ENCODE measurements at places on chromosomes 13 and 19. TPM values are rescaled to one million over a fixed set of nuclear protein-coding genes. Genes with fewer than 3 reads are reported as not detected.

DNA sequence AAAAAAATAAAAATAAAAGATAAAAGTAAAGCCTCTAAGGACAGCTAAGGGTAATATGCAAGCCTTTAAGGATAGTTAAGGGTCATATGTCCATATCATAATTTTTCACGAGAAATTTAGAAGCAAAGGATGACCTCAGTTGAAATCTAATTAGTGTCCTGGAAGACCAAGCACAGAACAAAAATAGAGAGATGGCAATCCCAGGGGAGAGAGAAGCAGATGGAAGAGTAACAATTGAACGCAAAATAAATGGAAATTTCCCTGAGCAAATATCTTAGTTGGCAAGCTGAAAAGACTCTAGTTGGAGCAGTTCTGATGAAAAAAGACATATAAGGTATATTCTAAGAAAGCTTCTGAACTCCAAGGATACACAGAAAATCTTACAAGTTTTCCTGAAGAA is 275.4 kb downstream of the NALCN start:
- H3K4me3 ChIP-seq = no peak overlapping the region
- no peaks in the 10 kb centered on the region for H3K4me1 ChIP-seq
- H3K27me3 ChIP-seq = no peaks in the 10 kb centered on the region
- no peak overlapping the region for H3K27ac ChIP-seq
- DNase-seq = no peak

KLK3 gene
- total RNA-seq = not detected

RABAC1 gene
- 206 TPM for total RNA-seq

- H3K4me1 ChIP-seq = no peaks in the 10 kb centered on the region
- no peaks in the 10 kb centered on the region for H3K27me3 ChIP-seq
- H3K36me3 ChIP-seq = no peaks in the 10 kb centered on the region
- H3K27ac ChIP-seq = no peak overlapping the region
Observed at GRCh38 chr19:19418555-19419260, 13.2 kb downstream of the GATAD2A start.

EFNA2 gene
- not detected for total RNA-seq

DNA sequence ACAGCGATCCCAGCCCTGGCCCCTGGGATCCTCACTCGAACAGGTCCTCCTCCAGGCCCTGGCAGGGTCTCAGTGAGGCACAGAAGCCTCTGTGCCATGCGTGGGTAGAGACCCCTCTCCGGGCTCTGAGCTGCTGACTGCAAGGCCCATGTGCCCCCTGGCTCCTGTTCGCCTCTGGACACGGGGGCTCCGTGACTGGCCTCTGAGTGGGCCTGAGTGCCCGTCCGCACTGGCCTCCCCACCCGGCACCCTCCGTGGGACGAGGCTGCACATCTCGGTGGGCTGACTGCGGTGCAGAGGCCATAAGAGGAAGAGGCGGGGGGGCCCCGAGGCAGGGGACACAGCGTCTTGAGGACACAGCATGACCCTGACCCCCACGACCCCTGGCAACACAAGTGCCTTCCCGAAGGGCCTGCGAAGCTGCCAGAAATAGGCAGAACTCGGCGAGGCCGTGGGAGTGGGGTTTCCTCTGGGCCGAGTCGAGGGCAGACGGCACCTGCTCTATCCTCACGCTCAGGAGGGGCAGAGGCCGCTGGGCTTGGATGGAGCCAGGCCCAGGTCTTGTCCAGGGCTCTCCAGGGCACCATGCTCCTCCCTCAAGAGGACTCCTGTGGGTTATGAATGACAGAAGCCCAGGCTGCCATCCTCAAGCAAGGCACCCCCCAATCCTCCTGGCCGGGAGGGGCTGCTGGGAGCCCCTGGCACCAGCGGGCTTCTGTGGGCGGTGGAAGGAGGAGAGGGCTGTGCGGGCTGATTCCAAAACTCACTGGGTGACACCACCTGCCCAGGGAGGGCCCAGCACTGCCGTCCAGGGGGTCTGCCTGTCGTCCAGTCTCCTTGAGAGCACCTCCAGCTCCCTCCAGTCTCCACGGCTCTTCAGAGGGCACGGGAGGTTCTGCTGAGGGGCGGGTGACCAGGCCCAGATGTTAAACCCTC is 52.6 kb downstream of the RASA3 start:
- H3K27ac ChIP-seq = peak overlapping the region; percentile 64
- H3K27me3 ChIP-seq = no peaks in the 10 kb centered on the region
- H3K36me3 ChIP-seq = no peaks in the 10 kb centered on the region
- peaks cover 39% of the 10 kb centered on the region for H3K4me1 ChIP-seq

ZNF536 gene
- total RNA-seq = 39.0 TPM
